ENCODE measurements at places on chromosomes 4 and X.

DNA sequence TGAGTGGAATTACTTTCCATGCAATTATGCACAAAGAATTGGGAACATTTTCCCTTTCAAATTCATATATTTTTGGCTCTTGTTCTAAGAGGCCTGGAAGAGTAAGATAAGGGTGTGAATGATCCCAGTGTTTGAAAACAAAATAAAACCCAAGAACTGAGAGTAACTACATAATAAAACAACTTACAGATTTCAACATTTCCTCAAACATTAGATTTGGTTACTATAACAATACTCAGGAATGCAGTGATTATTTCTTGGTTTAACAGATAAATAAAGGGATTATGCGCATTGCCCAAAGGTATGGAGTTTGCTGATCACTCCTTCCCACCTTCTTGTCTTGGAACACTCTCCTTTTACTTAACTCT, 292.5 kb downstream of the CAMK2D start:
- no peak for DNase-seq

DNA sequence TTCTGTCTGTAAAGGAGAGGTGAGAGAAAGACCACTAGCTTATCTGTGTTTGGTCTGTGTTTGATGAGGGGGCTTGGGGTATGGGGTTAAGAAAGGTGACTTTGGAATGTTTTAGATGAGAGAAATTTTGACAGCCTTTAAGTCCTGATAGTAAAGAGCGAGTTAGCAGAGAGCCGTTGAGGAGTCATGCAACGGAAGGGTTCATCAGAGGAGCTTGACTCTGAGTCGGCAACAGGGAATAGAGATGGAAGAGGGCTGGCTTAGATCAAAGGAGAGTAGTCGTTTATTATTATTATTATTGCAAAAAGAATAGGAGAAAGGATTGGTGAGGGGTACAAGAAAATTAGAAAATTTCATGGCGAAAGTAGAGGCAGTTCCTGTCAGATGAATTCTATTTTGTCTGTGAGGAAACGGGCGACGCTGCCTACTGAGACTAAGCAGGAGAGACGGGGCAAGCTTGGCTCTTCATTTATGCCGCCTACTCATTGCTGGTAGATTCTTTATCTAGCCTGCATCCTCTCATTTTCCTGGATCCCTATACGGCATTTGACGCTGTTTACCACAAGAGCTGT, 473 bp upstream of the VAMP7 start:
- no peak for DNase-seq

- DNase-seq = no peak
Observed at GRCh38 chr4:120842031-120842430, 80.5 kb downstream of the PRDM5 start.

GRCh38 chr4:149009223-149009622, 567.0 kb upstream of the NR3C2 start:
- no peak for DNase-seq

GRCh38 chr4:1522606-1523005, 116.4 kb upstream of the NKX1-1 start:
- DNase-seq = no peak

- DNase-seq = no peak
Observed at GRCh38 chr4:137528673-137529072, 3.6 kb downstream of the PCDH18 start.

GRCh38 chr4:25835384-25835783, 27.4 kb downstream of the SEL1L3 start:
- no peak for DNase-seq

GRCh38 chr4:101419336-101420135, 72.2 kb upstream of the PPP3CA start:
- DNase-seq = no peak

DNA sequence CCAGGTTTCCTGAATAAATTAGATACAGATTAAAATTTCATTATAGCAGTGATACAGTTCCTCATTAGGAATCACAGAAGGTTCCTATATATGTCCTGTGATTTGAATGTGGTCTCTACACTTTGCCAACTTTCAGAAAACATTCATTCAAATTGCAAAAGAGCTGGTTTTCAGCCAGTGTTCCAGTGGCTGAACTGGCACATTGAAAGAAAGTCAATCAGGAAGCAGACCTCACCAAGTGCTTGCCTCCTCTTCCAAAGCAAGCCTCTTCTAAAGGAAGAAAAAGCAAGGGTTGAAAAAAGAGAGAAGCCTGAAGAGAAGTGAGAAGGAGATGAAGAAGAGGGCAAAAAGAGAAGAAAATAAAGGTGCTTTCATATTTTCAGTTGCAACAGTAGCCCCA, 12.7 kb downstream of the KLHL34 start:
- no peak for DNase-seq

DNA sequence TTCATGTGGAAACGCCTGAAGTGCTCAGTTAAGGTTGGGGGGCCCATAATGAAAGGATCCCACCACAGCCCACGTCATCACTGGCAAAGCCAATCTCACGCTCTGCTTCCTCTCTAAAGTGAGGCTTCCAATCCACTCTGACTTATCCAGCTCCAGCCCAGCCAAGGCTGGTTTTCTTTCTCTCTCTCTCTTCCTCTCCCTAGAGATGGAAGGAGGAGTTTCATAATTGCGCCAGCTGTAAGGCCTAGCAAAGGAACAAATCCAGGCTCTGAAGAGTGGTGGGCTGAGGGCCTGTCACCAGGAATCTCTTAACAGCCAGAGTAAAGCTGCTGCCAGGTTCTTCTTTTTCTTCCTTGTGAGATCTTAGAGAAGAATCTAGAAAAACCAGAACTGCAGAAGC, 20.7 kb upstream of the BCLAF3 start:
- DNase-seq = no peak

DNA sequence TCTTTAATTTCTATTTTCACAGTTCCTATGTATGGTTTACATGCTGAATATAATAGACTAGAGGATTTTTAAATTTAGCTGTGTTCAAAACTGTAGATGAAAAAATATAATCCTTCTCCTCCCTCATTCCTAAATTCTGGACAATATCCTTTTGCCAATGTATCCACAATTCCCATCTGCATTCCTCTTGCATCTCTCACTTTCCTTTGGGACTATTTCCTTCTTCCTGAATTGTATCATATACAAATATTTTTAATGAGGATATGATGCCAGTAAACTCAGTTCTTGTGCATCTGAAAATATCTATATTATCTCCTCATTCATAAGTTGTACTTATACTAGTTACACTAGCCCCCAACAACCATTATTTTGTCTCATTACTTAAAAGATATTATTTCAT, 46.7 kb downstream of the DDX60L start:
- no peak for DNase-seq

DNA sequence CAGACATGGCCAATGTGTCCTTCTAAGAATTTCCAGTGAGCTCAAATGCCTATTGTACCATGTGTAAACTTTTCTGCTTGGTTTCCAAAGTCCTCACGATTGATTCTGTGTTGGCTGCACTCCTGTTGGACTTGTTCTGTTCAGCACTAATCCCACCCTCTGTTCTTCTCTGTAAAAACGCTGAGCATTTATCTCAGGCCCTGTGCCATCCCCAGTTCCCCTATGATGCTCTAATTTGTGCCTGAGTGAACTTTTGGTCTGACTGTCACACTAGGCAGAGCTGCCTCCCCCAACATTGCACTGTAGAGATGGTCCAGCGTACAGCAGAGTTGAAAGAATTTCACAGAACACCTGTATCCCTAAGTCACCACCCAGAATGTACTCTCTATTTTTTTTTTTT, 76.1 kb upstream of the STS start:
- DNase-seq = no peak

- DNase-seq = no peak
Observed at GRCh38 chr4:148453833-148454232, 11.6 kb upstream of the NR3C2 start.

GRCh38 chrX:66760651-66761050, 121.8 kb upstream of the EDA2R start:
- DNase-seq = no peak

- DNase-seq = no peak
Observed at GRCh38 chr4:130056286-130056685, 960.3 kb downstream of the C4orf33 start.

DNA sequence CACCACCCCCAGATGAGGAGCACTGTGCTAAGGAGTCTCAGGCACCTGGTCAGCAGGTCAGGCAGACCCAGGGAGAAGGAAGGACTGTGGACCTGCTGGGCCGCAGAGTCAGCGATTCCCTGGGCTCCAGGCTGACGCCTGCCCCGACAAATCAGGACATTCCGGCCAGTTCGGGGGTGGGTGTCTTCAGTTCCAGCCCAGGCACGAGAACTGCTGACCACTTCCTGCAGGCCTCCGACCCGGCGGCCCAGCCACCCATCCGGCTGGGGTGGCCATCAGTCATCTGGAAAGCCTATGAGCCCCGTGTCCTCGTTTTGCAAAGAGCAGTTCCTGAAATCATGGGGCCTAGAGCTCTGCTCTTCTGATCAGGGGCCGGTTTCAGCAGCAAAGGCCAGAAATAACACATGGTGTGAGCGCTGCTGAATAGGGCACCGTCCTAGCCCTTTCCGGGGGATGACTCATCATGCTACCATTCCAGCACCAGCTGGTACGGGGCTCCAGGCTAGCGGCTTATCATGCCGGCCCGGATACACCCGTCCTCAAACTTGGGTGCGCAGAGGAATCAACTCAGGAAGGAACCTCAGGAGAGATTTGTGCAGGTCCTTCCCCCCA, 7.8 kb upstream of the SH3TC1 start:
- no peak for DNase-seq

Data from BE2C (cell line).